ENCODE measurements at places on chromosomes 4 and X.

DNA sequence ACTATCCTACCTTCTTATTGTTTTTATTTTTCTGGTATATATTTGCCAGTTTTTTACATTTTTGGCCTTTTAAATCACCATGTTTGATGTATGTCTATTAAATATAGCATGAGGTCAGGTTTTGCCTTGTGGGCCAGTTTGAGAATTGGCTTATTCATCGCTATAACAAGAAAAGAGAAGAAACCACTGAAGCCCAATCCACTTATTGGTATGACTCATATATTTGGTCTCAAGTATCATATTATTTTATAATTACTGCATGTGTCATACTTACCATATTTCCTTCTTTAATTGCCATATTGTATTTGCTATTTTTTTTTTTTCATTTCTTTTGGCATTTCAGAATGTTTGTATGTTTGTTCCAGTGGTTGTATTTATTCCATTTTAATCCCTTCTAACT lies 99.3 kb downstream of the IRF2 start:
- no peak for DNase-seq

- DNase-seq = no peak
These were observed 1.6 kb upstream of the MAGIX start for GRCh38 chrX:49160908-49161307.

- no peak for DNase-seq
These were observed 5.4 kb upstream of the SH3BP2 start for GRCh38 chr4:2787230-2788100.

- no peak for DNase-seq
These were observed 117.9 kb upstream of the HS3ST1 start for GRCh38 chr4:11546391-11547175.

DNA sequence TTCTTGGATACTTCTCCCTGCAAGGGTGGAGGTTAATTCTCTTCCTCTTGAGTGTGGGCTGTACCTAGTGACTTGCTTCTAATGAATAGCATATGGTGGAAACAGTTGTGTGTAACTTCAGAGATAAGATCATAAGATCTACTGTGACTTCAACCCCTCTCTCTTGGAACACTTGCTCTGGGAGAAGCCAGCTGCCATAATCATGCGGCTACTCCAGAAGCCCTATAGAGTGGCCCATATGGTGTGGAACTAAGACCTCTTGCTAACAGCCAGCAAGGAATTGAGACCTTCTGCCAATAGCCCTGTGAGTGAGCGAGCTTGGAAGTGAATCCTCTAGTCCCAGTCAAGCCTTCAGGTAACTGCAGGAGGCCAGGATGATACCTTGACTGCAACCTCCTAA lies 81.1 kb downstream of the RBMX2 start:
- DNase-seq = no peak

DNA sequence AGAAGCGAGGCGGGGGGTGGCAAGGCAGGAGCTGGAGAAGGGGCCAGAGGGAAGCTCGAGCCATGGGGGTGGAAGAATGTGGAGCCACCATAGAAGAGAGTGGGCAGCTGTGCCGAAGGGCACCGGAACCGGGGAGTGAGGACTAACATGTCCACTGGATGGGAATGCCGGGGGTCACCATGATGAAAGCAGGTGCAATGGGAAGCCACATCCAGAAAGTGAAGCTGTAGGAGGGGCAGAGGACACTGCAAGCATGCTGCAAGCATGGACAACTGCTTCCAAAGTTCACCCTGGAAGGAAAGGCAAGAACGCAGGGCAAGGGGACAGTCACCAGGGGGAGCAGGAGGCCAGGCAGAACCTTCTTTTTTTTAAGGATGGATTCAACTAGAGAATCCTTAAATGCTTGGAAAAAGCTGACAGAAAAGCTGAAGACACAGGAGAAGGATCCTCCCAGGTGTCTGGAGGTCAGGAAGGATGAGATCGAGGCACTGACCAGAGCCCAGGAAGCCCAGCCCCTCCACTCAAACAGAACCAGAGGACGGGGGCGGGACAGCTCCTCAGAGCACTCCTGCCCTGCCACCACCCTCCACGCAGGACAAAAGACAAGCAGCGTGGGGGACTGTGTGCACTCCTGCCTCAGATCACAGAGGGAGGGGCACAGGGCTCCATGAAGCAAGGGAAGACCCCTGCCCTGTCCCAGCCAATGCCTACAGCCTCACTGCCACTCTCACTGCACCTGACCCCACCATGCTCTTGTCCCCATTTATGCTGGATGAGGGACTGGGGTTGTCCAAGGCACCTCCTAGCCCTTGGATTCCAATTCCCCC lies 169.2 kb downstream of the AFAP1 start:
- no peak for DNase-seq

DNA sequence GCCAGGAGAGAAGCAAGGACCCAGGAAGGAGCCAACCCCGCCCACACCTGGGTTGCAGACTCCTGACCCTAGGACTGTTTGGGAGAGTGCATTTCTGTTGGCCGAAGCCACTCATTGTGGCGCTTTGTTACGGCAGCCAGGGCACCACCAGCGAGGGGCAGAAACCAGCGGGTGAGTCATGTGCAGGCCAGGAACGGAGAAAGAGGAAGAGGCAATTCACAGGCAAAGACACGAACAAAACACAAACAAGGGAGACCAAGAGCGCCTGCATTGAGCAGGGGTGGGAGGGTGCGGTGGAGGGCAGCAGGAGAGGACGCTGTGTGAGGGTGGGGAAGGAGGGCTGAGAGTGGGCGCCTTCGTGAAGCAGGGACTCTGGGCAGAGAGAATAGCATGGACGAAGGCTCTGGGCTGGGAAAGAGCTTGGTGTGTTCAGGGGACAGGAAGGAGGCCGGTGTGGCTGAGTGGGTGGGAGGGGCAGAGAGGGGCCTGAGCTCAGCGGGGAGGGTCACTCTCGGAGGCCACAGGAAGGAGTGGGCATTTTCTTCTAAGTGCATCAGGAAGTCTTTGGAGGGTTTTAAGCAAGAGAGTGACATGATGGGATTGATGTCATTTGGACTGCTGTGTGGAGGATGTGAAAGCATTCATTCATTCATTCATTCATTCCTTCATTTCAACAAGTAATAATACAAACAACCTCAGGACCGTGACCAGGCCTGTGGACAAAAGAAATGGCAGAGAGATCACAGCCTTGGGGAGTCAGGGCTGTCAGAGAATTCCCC lies 12.2 kb upstream of the WFS1 start:
- no peak for DNase-seq

DNA sequence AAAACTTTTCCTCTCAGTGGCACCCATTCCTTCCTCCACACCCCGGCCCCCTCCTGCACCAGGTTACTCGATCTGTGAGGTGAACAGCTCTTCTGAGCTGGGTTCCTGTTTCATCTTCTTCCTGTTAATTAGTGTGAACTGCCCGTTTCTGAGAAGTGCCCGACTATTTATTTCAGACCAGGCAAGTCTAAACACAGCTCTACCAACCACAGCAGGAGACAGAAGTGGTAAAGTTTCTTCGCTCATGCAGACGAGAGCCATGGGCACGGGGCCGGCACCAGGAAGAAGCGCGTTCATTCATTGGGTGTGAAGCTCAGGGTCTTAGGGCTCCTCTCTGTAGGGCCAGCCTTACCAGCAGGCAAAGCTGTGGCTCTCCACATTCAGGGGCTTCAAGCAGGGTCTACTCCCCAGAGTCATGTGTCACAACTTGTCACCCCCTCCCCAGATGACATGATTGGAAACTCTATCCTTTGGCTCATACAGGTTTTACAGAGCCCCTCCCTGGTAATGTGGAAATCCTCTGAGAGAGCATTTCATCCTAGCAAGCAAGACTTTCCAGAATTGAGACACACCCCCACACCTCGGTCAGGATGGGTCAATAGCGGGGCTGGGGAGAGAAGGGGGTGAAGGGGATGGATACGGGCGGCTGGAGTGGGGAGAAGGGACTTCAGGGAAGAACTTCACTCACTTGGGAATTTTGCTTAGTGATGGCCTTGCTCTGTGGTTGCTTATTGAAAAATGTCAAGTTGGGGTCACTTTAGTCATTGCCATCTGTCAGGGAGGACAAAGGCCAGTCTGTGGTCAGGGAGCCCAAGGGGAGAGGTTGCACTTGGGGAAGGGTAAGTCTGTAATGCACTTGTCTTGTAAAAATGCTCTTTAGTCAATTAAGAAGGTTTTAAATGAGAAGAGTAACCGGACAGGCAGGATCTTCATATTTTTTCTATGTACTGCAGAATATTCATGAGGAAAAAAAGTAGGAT lies 121.6 kb upstream of the TRIM2 start:
- no peak for DNase-seq
